ENCODE measurements at places on chromosomes 7 and 10.
A peak's percentile ranks its signal among the peaks of the same experiment; 100 is the strongest.

- DNase-seq = no peak
Observed at GRCh38 chr10:123170961-123171360, 16.8 kb downstream of the BUB3 start.

- DNase-seq = no peak
Observed at GRCh38 chr10:69934768-69935167, 117.9 kb upstream of the MACROH2A2 start.

GRCh38 chr10:12041766-12042408, 722 bp downstream of the UPF2 start:
- no peak for DNase-seq

DNA sequence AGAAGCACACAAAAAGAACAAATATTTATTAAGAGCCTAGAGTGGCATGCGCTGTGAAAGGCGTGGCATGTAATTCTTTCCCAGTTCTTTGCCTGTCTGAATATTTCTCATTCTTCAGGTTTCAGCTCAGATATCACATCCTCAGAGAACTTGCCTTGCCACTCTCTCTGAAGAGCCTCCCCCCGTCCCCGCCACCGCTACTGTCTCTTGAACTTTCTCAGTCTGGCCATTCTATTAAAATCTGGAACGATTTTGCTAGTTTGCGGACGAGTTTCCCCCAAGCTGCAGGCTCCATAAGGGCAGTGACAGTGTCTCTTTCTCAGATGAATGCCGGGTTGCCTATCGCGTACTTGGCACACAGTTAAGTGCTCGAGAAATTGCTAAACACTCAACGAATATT, 787 bp upstream of the PLEKHA1 start:
- DNase-seq = peak; percentile 16

DNA sequence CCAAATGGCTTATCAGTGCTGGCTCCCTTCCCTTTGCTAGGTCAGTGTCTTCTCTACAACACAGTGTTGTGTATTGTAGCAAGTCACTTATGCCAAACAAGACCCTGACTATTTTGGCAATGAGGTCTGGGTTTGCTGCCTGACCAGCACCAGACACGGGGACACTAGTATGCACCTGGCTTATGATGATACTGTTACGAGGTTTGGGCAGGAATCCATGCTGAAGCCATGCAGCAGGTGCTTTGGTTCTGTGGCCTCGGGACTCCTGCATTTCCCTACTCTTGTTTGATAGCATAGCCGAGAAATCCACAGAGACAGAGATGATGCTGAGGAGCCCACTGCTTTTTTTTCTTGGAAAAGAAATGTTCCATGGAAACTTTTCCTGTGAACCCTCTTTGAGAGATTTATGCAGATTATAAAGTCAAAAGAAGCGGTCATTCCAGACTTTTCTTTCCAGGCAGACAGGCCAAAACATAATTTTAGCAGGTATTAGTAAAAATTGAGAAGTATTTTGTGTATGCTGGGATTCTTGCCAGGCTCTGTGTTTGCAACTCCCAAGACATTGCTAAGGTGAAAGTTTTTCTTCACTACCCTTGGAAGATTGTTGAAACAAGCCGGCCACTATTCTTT, 291.1 kb downstream of the BBS9 start:
- no peak for DNase-seq

DNA sequence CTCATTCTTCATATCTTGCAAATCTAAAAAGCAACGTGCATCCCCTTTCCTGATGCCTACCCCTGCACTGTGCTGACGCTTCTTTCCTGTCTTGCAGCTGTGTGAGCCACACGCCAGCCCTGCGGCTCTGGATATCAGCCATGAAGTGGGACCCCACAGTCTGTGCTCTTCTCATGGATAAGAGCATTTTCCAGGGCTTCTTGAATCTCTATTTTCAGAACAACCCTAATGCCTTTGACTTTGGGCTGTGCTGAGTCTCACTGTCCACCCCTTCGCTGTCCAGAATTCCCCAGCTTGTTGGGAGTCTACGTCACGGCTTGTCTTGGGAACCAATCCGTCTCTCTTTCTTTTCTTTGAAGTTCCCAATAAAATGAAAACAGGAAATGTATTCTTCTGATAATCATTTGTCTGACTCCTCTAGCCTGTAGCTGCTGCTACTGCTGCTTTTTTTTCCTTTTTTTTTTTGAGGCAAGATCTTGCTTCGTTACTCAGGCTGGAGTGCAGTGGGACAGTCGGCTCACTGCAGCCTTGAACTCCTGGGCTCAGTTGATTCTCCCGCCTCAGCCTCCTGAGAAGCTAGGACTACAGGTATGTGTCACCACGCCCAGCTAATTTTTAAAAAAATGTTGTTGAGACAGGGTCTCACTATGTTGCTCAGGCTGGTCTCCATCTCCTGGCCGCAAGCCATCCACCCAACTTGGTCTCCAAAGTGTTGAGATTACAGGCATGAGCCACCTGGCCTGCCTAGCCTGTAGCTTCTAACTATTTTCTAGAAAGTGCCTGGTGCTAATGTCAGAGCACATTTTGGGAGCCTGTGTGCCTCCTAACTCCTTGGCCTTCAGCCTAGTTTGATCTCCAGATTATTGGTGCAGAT, 30.3 kb downstream of the GSTO2 start:
- DNase-seq = no peak

GRCh38 chr7:96720843-96721242, 11.2 kb upstream of the SEM1 start:
- no peak for DNase-seq

DNA sequence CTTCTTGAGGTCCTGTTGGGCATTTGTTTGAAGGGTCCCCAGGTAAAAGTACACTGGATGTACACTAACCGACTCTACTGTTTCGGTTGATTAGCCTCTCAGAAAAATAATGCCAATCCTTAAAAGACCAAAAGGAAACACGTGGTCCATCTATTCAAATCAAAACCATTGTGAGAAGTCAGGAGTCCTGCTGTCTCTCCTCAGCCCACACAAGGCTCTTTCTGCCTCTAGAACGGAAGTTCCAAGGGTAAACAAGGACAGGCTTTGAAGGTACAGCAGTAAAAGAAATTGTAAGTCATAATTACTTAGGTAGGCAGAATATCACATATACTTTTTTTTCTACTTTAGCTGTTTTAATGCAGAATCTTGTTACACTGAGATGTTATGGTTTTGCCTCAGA, 71.7 kb upstream of the TPK1 start:
- no peak for DNase-seq

DNA sequence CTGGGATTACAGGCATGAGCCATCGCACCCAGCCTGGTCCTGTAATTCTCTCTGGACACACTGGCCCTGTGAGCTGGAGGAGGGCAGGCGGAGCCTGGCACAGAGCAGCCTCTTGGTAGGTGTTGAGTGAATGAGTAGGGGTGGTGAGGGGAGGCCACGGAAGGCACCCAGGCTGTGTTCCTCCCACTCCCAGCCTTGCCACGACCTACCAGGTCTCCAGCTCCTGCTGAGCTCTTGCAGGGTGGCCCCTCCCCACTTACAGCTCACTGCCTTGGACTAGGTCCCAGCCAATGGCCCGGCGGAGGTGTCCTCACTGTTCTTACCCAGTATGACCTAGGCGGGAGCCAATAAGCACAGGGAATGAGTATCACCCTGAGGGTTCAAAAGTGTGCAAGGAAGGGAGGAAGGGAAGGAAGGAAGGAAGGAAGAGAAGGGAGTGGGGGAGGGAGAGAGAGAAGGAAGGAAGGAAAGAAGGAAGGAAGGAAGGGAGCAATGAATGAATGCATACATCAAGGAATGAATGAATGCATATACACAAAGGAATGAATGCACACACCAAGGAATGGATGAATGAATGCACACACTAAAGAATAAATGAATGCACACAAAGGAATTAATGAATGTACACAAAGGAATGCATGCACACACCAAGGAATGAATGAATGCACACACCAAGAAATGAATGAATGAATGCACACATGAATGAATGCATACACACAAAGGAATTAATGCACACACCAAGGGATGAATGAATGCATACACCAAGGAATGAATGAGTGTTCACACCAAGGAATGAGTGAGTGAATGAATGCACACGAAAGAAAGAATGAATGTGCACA, 45.5 kb downstream of the GTF2IRD1 start:
- no peak for DNase-seq

- DNase-seq = no peak
Observed at GRCh38 chr7:89238156-89238555, 442.6 kb upstream of the TEX47 start.

GRCh38 chr7:24502135-24502488, 71.1 kb upstream of the PALS2 start:
- DNase-seq = no peak

DNA sequence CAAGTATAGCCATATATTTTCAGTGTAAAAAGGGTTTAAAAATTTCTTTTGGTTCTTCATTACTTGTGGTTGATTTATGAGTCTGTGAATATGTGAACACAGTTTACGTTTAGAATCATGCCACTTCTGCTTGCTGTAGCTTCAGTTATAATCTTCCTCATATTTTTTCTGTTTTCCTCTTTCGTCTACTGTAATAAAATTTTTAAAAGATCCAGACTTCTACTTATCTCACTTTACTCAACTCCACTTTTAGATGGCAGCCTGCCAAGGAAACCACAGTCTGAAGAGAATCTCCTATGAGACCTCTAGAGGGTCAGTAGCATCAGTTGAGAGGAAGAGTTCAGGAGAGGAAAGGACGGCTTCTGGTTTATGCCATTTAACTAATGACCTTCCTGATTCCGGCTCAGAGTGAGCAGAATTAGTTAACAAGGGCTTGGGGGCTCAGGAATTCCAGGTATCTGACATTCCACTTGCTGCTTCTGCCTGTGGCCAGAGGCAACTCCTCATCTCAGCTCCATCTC, 21.4 kb downstream of the CREB5 start:
- no peak for DNase-seq

- peak; percentile 36 for DNase-seq
Observed at GRCh38 chr7:7969306-7970236, 975 bp downstream of the GLCCI1 start.

DNA sequence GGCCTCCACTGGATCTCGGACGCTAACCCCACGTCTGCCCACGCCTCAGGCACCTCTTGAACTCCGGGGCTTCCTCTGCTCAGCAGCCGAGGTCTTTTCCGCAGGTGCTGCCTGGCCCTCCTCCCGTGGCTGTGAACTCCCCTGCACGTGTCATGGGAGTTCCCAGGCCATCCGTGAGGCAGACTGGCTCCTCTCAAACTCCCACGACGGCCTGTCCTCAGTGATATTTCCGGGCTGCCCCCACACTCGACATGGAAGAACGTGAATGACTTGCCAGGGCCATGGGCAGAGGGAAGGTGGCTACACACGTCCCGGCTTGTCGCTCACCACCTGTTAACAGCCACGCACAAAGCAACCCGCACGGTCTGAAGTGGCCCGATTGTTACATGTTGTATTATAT, 110.9 kb downstream of the ADARB2 start:
- DNase-seq = no peak

DNA sequence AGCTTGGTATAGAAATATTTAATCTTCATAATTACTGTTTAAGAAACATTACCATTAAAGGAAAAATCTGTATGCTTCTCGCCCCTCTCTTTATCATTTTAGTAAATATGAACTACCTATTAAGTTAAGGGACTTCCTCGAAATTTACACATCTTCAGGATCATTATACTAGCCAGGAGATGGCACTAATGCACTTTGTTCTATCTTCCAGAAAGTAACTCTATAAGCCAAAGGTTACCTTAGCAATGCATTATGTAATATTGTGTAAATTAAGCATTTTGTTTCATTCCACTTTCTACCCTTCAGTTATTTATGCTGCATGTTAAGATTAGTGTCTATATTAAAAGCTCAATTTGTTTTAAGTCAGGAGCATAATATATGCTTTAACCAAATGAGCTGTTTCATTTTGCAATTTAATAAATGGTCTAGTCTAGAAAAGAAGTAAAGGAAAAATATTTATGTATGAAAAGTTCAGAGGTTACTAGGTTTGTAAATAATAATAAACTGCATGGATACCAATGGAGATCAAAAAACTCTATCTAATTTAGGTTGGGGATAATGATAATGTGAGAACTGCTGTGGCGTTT, 128.5 kb downstream of the ANKRD7 start:
- DNase-seq = no peak

DNA sequence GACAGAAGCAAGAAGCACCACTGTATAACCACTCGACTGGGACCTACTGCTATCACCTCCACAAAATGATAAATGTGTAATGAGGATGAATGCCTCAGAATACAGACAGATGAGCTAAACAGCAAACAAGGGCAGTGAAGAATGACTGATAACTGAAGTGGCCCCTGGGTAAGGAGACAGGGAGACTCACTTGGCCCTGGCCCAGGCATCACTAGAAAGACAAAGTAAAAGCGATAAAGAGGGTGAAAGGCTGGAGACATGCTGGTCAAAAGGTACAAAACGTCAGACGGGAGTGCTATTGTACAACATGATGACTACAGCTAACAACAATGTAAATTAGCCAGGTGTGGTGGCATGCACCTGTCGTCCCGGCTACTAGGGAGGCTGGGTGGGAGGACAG, 27.8 kb upstream of the APBB1IP start:
- no peak for DNase-seq

DNA sequence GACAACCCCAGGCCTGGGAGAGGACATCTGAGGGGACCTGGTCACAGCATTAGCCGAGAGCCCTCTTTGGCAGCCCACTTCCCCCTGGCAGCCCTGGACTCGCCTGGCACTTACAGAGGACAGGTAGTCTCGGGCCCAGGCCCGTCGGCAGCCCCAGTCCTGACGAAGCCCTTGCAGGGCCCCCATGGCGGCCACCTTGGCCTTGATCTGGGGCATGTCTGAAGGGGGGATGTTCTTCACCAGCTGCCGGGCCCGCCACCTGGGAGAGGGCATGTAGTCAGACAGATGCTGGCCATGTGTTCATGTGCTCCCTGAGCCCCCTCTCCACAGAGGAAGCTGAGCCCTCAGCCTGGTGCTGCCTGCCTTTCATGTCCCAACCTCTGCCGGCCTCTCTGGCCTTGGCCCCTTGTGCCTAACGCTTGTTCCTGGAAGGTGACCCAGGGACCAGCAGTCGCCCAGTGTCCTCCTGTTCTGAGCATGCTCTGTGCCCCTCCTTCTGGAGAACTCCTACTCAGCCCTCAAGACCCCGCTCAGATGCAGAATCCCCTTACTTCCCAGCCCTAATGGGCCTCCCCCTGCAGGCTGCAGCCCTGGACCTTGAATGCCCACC, 13.9 kb downstream of the MYO1G start:
- peak; percentile 2 for DNase-seq

DNA sequence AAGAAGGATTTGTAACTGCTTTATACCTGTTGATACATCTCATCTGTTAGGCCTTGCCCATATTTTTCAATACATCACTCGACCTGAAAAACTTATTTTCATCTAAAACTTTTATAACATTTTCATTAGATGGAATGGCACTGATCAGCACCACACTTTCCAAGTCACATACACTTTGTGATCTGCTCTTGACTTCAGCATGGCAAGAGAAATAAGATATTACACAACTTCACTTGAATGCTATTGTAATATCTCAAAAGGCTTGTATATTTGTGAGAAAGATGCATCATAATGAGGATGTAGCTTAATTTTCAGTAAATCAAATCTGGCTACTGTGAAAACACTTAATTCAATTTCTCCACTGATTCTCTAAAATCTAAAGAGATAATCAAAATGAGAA, 126.2 kb downstream of the MICU1 start:
- DNase-seq = no peak

Data from dorsolateral prefrontal cortex (tissue), 122 donors.